ENCODE measurements at places on chromosomes 12 and 14.
A peak's percentile ranks its signal among the peaks of the same experiment; 100 is the strongest.

GRCh38 chr12:81956468-81956860, 197.3 kb upstream of the PPFIA2 start:
- no peak for DNase-seq

DNA sequence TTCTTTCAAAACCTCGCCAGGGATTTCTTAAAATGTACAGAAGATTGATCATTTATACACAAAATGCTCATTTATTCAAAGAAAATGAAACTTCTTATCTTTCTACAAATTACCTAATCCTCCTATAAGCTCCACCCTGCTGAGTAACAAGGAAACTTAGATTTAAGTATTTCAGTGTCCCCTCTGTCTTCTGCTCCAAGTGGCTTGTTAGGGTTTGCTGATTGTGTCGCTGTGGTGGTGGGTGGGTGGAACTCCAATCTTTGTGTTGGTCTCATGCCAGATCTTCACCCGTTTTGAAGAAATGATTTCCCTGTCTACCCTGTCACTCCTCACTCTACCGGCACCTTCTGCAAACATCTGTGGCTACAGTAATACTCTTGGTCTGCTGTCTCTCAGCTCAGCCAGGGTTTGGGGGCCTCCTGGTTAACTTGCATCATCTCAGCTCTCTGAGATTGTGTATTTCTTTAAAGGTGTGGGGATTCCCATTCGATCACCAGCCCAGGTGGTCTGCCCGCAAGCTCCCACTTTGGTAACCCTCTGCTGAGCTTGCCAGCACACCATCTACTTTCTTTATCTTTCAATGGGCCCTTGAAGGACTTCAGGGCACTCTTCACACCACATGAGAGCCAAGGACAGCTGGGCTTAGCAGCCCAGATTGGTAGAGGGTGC, 73.8 kb downstream of the DRAM1 start:
- no peak for DNase-seq

GRCh38 chr14:63650256-63650952, 8.7 kb upstream of the WDR89 start:
- DNase-seq = peak; percentile 16

DNA sequence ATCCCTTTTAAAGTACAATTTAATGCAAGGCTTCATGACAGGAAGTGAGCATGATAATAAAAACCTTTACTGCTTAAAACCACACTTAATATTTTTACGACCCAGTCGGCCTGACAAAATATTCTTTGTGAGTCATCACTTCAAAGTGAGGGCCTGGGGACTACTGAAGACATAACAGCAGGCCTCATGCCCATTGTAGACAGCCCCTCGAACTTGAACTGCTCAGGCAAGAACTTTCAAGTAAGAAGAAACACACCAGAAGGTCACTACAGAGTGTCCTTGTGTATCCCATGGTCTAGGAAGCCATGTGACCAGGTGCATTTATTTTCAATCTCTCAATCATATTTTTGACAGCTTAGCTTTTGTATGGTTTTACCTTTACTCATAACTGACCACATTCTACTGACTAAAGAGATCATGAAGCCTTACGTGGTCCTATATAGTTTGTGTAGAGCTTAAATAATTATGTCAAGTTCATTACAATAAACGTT, 61.4 kb upstream of the MANSC4 start:
- no peak for DNase-seq

- DNase-seq = no peak
Observed at GRCh38 chr12:2244013-2244861, 191.4 kb downstream of the CACNA1C start.

DNA sequence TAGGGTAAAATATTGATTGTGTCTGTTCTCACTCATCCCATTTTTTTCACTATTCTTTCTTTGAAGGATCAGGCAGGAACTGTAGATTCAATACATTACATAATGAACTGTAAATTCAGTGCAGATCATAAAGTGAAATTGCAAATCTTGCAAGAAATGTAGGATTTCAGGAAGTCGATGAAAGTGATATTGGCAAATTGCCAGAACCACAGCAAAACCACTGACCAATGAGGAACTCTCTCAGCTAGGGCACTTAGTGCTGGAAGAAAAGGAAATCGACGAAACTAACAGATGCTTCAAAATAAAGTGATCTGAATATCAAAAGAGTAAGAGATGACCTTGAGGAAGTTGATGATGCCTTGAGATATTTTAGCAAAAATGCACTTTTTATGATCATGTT, 157.6 kb downstream of the AACS start:
- no peak for DNase-seq

- no peak for DNase-seq
Observed at GRCh38 chr12:122155705-122156104, 18.3 kb downstream of the IL31 start.

- DNase-seq = no peak
Observed at GRCh38 chr12:116426391-116427136, 132.6 kb upstream of the MAP1LC3B2 start.

DNA sequence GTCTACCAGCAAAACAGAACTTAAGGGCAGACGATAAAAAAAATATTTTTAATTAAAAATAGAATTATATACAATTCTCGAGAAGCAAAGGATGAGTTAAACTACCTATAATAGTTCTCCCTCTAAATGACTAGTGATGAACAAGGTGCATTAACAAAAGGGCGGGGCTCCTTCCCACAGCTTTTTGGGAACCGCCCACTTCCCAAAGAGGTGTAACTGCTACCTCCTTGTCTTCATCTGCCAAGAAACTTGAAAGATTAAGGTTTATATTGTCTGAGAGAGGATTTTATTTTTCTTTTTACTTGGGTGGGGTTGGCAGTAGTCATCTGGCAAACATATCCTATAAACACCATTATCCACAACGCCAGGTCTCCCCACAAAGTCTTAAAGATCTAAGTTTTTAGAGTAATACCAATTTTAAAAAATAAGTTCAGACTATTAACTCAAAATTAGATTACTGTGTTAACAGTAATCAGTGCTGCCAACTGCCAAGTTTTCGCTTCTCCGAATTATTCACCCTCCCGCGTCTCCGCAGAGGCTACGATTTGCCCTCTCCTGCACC, 938 bp downstream of the RALGAPA1 start:
- DNase-seq = no peak

DNA sequence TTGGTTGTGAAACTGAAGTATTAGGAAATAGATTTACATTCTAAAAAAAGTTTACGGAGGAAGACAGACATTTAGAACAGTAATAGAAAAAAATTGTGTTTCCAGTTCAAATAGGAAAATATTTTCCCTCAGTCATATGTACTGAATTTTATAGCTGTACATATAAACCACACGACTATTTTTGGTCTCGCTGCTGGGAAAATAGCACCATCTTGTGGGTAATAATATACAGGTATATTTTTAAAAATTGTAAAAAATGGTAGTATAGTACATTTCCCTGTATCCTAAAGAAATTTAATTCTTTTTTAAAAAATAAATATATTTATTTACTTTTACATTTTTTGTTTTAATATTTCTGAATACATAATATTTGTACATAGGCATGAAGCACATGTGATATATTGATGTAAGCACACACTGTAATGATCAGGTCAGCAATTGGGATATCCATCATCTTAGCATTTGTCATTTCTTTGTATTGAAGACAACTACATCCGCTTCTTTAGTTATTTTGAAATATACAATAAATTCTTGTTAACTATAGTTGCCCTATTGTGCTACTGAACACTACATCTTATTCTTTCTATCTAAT, 168.6 kb downstream of the ALX1 start:
- DNase-seq = no peak

GRCh38 chr12:108947097-108947496, 67.2 kb downstream of the DAO start:
- no peak for DNase-seq

DNA sequence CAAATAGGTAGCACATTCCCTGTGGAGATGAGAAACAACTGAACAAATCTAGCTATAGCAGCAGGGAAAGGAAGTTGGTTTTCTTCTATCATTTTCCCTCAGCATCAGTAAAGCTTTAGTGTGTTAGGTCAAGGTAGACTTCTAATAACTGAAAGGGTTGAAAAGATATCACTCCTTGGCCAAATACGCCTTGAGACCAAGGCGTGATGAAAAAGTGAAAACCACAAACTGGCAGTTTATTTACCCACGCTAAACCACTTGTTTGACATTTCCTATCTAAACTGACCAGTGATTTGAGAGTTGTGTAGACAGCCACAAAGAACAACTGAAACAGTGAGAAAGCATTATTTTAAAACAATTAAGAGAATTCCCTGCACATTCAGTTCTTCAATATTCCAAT, 99.6 kb upstream of the SOX5 start:
- no peak for DNase-seq

DNA sequence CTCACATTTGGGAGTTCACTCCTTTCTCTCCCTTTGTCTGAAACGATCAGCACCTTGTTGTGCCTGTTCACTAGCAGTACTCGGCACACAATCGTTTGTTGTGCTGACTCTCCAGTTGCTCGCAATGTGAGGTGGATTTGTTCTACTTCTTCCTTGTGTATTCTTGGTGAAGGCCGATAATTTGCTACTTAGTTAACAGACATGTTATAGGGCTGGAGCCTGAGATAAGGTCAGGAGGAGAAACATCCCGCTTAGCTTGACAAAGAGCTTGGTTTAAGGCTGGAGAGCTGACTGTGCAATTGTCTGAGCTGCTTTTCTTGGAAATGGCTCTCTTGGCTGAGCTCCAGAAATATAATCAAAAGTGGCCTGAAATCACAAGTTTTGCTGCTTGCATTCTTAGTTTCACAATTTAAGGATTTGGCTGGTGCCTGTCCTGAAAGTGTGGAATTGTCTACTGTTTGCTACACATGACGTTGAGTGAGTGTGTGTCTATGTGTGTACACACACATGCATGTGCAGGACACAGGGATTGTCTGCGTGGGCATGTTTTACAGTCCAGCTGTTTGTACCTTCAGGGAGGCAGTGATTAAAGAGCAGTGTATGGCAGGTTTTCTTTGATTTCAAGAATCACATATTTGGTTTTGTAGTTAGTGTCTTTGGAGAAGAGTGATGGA, 77.7 kb downstream of the ARF6 start:
- no peak for DNase-seq

DNA sequence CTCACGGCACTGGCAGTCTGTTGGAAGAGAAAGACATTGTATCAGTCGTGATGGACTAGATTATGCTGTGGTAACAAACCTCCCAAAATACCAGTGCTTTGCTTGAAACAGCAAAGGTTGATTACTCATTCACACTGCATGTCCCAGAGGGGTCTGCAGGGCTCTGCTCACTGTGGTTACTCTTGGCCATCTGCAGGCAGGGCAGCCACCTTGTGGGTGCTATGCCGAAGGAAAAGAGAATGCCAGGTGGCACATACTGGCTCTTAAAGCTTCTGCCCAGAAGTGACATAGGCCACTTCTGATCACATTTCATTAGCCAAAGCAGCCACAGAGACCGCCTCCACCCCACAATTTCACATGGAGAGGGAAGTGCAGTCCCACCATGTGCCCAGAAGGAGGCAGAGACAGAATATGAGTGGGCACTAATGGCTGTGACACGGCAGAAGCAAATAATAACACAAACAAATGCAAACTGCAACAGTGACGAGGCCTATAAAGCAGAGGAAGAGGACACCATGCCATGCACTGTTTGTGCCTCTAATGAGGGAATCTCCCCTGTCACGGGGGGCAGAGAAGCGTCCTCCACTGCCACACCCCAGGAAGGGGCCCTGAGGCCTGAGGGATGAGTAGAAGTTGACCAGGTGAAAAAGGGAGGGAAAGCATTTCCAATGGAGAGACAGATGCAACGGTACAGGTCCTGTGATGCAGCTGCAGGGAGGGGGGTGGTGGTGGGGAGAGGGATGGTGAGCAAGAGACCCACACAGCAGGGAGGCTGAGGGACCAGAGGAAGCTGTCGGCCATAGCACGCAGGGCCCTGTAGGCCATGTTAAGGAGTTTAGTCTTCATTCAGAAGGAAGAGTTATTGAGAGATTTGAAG, 51.7 kb upstream of the KICS2 start:
- no peak for DNase-seq

GRCh38 chr12:94078138-94078723, 70.1 kb upstream of the PLXNC1 start:
- DNase-seq = no peak

DNA sequence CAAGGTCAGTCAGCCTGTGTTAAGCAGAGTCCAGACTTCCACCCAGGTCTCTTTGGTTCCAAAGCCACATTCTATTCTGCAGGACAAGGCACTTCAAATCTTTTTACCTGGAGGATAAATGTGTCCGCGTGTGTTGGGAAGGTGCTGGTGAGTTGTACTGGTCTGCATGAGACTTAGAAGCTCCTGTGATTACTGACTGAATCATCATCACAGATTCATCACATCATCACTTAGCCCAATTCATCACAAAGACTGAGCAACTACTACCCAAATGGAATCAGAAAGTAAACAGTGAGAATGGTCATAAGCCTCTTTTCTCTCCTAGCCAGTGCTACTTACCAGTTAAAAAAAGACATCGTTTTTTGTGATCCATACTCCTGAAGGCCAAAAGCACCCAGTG, 5.3 kb downstream of the SLC15A5 start:
- DNase-seq = no peak

GRCh38 chr12:96015672-96016071, 19.5 kb upstream of the HAL start:
- no peak for DNase-seq

- no peak for DNase-seq
Observed at GRCh38 chr12:24379861-24380521, 430.5 kb upstream of the SOX5 start.

GRCh38 chr12:85283560-85283959, 3.5 kb downstream of the ALX1 start:
- DNase-seq = no peak

DNA sequence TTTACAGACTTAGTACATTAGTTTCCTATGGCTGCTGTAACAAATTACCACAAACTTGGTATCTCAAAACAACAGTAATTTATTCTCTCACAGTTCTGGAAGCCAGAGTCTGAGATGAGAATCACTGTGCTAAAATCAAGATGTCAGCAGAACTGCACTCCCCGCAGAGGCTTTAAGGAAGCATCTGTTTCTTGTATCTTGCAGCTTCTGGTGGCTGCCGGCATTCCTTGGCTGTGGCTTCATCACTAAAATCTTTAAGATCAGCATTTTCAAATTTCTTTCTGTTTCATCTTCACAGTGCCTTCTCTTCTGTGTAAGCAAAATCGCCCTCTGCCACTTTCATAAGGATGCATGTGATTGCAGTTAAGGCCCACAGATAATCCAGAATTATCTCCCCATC, 9.4 kb downstream of the STON2 start:
- no peak for DNase-seq

Data from stimulated activated CD4-positive, alpha-beta T cell treated with anti-CD3 and anti-CD28 coated beads, TNF-alpha, amount 100 ng/mL, for 4 hours (primary cell).